ENCODE measurements at places on chromosomes 11 and 22.

DNA sequence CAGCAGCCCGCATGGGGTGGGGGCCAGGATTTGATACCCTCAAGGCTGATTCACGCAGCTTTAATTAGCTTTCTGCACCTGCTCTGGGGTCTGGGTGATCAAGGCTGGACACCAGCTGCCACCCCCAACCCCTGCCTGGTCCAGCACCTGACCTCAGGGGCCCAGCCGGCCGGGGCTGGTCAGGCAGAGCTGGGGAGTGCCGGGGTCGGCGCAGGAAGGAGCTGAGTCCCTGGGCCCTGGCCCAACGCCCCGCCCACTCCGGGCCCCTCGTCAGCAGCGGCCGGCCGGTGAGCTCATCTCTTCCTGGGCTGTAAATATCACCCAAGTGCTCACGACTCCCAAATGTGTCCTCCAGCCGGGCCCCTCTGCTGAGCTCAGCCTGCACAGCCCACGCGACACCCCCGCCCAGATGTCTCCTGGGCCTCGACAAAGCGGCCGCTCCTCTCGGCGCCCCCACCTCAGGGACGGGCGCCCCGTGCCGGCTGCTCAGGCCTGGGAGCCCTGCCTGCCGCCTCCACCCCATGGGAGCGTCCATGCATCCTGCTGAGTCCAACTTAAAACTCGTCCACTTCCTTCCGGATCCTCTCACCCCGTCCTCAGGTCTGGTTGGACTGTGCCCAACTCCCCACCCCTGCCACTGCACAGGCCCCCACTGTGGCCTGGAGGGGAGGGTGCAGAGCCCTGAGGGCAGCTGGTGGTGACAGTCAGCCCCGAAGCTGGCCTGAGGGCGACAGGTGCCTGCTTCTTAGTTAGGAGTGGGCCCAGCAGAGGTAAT is 29.0 kb downstream of the RTN4R start:
- DNase-seq, result no peak

DNA sequence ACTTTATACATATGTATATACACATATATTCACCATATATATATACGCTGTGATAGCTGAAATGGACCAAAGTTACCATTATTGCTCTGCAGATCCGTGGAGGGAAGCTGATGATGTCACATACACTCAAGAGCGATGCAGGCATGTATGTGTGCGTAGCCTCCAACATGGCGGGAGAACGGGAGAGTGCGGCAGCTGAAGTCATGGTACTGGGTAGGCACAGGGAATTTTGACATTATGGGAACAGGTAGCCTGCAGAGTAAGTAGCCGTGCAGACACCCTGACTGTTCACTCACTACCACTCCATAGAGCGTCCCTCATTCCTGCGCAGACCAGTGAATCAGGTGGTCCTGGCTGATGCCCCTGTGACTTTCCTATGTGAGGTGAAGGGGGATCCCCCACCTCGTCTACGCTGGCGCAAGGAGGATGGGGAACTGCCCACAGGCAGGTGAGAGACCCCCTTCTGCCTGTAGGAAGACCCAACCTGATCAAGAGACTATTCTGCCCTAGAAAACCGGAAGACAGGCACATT is 4.7 kb downstream of the ROBO3 start:
- DNase-seq, result no peak

- no peak for DNase-seq
These were observed 46.2 kb downstream of the C11orf58 start for GRCh38 chr11:16784666-16785065.

DNA sequence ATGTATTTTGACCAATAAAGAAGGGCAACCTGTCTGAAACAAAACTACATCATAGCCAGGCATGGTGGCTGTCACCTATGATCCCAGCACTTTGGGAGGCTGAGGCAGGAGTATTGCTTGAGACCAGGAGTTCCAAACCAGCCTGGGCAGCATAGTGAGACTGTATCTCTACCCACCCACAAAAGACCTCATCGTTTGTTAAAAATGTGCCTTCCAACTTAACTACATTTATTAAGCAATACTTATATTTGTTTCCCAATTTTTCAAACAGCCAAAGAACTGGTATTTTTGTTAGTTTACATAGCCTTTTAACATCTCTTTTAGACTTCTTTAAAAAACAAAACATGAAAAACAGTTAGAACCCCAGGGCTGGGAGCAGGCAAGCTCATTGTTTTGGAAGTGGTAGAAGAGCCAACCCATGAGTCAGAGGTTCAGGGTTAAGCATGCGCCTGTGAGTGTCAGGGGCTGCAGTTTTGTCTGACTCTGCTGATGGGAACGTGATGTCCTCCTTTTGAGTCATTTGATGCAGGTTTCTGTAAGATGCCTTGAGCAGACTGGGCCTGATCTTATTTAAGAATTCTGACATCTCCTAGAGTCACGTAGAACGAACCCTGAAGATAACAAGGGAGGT is 53.9 kb upstream of the CRTAM start:
- DNase-seq, result no peak

DNA sequence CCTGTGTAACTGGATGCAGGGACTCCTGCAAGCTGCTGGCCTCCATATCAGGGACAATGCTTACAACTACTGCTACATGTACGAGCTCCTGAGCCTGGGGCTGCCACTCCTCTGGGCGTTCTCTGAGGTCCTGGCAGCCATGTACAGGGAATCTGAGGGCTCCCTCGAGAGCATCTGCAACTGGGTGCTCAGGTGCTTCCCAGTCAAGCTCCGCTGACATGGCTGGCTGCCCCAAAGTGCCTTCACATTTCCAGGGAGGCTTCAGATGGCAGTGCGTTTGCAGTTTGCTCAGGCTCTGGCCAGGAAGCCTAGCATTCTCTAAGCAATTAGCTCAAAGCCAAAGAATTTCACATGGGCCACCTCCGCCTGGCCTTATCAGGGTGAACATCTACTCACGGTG is 117.4 kb upstream of the PARVA start:
- DNase-seq, result no peak

DNA sequence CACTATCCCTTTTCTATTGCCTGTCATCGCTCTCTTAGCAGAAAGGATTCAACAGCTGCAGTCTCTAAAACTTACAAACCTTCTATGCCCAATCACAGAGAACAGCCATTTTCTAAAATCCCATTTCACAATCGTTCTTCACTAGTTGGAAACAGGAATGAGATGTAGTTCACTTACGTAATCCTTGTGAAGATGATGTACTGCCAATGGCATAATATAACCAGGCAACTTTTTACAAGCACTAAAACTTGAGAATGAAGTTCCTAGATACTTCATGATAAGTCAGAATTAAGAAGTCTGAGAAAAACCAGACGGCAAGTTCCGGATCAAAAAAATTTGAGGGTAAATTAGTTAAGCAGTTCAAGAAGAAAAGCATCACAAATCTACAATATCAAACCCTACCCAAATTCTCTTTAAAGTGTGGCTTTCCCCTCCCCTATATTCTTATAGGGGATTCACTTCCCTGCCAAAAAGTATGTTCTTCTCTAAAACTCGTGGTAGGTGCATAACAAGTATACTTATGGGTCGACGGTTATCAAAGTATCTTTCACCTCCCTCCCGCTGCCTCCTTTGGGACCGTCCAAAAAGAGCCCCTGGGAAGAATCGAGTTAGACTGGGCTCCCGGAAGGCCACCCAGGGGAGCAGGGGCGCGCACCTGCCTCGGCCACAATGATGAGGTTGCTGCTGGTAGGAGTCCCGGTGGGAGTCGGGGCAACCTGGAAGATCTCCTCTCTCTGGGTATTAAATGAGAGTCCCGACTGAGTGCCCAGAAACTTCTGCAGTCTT is 666 bp downstream of the MSANTD4 start:
- DNase-seq, result no peak

GRCh38 chr11:8621147-8621546 is 27.1 kb upstream of the STK33 start:
- no peak for DNase-seq

DNA sequence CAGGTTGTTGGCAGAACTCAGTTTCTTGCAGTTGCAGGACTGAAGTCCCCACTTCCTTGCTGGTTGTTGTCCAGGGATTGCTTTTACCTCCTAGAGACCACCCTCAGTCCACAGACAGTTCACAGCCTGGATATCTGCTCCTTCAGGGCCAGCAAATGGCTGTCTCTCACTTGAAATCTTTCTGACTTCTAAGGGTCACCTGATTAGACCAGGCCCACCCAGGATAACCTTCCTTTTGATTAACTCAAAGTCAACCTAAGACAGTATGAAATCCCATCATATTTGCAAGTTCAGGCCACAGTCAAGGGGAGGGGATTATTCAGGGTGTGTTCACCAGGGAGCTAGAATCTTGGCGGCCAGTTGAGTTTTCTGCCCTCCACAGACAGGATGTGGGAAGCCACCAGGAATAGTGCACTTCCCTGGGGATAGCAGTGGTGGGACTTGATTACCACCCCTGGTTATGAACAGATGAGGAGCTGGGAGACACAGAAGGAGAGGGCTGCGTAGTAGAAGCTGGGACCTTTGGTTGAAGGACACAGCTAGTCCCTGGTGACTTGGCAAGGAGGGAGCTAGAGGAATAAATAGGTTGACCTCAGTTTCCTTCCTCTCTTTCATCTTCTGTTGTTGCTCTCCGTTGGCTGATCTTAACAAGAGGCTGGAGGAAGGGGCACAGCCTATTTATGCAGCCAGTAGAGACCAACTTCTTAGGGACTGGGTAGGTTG is 33.4 kb downstream of the MIAT start:
- DNase-seq, result no peak

DNA sequence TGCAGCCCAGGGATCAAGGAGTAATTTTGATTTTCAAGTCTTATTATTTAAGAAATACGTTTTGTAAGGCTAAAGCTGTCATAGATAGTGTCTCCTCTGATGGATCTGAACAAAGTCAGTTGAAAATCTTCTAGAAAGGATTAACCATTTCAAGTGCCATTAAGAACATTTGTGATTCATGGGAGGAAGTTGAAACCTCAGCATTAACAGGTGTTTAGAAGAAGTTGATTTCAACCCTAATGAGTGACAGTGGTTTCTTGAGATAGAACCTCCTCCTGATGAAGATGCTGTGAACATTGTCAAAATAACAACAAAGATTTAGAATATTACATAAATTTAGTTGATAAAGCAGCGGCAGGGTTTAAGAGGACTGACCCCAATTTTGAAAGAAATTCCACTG is 61.7 kb downstream of the PRR5L start:
- DNase-seq, result no peak

DNA sequence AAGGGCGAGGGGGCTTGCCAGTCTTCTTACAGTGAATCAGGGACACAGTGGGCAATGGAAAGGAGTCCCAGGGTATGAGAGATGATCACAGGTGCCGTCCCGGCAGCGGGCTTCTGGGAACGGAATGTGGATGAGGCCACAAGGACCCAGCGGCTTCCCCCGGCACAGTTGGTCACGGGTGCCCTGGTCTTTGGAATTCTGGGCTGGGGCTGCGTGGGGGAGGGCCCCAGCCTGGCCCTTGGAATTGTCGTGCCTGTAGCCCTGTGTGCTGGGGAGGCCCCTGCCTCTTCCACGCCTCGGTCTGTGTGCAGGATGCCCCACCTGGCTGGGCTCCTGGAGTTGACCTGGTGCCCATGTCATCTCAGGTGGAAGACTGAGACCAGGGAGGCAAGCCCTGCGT is 76.6 kb downstream of the FBLN1 start:
- DNase-seq, result no peak

DNA sequence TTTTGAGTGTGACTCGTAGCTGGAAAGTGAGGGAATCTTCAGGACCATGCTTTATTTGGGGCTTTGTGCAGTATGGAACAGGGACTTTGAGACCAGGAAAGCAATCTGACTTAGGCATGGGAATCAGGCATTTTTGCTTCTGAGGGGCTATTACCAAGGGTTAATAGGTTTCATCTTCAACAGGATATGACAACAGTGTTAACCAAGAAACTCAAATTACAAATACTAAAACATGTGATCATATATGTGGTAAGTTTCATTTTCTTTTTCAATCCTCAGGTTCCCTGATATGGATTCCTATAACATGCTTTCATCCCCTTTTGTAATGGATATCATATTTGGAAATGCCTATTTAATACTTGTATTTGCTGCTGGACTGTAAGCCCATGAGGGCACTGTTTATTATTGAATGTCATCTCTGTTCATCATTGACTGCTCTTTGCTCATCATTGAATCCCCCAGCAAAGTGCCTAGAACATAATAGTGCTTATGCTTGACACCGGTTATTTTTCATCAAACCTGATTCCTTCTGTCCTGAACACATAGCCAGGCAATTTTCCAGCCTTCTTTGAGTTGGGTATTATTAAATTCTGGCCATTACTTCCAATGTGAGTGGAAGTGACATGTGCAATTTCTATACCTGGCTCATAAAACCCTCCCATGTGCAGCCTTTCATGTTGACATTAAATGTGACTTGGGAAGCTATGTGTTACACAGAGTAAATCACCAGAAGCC is 11.0 kb downstream of the OR51E1 start:
- no peak for DNase-seq

GRCh38 chr11:72430741-72431570 is 3.4 kb downstream of the CLPB start:
- no peak for DNase-seq

DNA sequence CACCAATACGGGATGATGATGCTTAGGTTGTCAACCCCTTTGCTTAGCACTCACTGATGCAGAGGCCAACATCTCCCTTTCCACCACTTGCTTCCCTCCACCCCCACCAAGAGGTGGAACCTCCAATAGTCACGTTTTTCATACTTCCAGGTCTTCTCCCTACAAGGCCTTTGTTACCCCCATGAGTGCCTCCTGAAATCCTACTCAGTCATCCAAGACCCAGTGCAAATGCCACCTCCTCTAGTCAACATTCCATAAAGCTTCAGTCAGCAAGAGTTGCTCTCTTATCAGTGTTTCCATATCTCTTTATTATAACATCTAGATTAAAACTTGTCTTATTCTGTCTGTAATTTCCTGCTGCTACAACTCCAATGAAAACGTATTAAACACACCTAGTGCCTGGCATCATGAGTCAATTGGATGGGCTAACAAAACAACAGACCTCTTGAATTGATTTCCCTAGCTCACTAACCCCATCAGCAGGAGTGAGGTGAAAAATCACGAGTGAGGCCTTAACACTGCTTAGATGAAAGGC is 370.7 kb upstream of the CCDC90B start:
- no peak for DNase-seq

- no peak for DNase-seq
These were observed 50.2 kb upstream of the RAPSN start for GRCh38 chr11:47499161-47499560.

DNA sequence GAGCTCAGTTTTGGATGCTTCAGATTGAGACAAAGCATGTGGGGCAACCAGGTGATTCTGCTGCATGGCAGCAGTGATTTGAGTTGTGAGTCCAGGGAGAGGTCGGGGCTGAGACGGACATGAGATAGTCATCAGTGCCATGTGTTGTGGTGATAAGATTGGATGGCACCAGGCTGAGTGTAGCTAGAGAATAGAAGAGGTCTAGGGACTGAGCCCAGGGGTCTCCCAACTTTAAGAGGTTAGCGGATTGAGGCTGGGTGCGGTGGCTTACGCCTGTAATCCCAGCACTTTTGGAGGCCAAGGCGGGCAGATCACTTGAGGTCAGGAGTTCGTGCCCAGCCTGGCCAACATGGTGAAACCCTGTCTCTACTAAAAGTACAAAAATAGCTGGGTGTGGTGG is 6.3 kb upstream of the CTSD start:
- DNase-seq, result no peak

- DNase-seq, result no peak
These were observed 114.7 kb downstream of the RBFOX2 start for GRCh38 chr22:35913925-35914324.

GRCh38 chr11:111299101-111300026 is 1.0 kb downstream of the POU2AF3 start:
- no peak for DNase-seq

- DNase-seq, result no peak
These were observed 25.1 kb downstream of the TMPRSS6 start for GRCh38 chr22:37084385-37084784.

- DNase-seq, result peak; percentile 29
These were observed 3.6 kb upstream of the OR2AT4 start for GRCh38 chr11:75100314-75100713.

Measured in activated T-cell treated with anti-CD3 and anti-CD28 coated beads for 48 hours (primary cell).